Esophagus (tissue), 2 donors: ENCODE measurements at places on chromosomes 4 and X. TPM values are rescaled to one million over a fixed set of nuclear protein-coding genes. Genes with fewer than 3 reads are reported as not detected.

The MAGT1 gene
- polyA plus RNA-seq, result 12.8 TPM

The HAUS3 gene
- 8.1 TPM for polyA plus RNA-seq

The GAGE13 gene
- polyA plus RNA-seq, result not detected

The TRAM1L1 gene
- 0.37 TPM for polyA plus RNA-seq

The NOX1 gene
- 0.10 TPM for polyA plus RNA-seq

The STK26 gene
- polyA plus RNA-seq, result 9.1 TPM
